Stimulated activated naive CD8-positive, alpha-beta T cell treated with anti-CD3 and anti-CD28 coated beads, Interleukin-15, Interleukin-2, amounts not matched to agents 100 U/mL and 50 U/mL, for 24 hours (primary cell): ENCODE measurements at places on chromosomes 12 and 14.

DNA sequence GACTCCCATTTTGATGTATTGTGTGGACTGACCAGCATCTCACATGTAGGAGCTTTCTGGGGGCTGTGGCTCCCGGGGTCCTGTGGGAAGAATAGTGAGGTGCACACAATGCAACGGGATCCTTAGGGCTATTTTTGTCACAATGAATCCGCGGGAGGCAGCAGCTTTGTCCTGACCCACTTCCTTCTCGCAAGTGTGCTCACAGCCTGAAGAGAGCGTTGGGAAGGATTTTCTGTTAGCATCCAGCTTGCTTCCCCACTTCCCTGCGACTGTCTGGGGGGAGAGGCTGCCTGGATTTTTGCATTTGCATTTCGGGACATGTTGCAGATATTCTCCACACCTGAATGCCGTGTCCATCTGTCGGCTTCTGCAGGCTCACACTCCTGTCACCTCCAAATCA, 31.9 kb downstream of the FZD10 start:
- DNase-seq, result no peak

DNA sequence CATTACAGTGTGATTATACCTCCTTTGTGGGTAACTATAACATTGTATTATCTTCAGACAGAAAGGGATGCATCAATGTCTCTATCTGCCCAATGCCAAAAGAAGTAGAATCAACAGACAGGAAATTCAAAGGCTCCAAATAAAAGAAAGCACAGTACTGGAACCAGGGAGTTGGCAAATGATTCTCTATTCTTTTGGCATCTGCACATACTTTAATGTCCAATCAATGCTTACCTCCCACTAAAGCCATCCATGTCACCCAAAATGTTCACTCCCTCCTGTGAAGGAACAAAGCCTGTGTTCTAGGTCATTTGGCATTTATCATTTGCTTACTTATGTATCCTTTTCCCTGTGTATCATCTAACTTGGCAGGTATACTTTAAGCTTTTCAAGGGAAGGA, 36.7 kb downstream of the KIF21A start:
- no peak for DNase-seq

- DNase-seq, result no peak
Observed at GRCh38 chr12:95942101-95942523, 302 bp downstream of the CCDC38 start.

- DNase-seq, result no peak
Observed at GRCh38 chr14:24160499-24160849, 591 bp upstream of the IRF9 start.

DNA sequence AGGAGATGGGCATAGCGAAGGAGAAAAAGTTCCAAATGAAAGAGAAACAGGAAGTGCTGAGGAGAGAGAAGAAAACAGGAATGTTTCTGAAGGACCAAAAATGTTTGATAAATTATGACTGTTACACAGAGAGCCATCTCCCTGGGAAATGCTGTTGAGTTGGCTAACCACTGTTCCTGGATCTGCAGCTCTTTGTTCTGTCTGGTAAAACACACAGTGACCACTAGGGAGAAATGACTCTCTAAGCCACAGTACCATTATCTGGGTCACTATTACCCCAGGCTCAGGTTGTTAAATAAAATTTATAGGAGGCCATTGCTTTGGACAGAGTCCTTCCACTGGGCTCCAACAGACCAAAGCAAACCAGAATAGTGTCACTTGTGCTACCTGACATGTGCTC, 219.3 kb downstream of the CRADD start:
- no peak for DNase-seq

GRCh38 chr12:89225808-89226411, 126.4 kb downstream of the DUSP6 start:
- DNase-seq, result no peak

- DNase-seq, result no peak
Observed at GRCh38 chr14:60589442-60589841, 59.8 kb downstream of the SIX1 start.

DNA sequence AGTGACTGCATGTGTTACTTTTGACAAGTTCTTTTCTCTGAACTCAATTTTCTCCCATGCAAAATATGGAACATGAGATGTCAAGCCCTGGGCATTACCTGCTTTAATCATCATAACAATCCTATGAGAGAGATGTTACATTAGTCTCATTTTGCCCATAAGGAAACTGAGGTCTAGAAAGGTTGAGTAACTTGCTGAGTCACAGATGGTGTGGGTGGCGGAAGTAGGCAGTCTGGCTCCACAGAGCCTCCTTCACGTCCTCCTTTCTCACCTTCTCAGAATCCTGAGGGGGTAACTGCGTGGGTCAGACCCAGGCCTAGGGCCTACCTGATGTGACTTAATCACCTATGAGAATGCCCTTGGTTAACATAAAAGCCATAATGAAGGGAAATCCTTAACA, 50.7 kb downstream of the TMTC1 start:
- no peak for DNase-seq

- no peak for DNase-seq
Observed at GRCh38 chr14:50974118-50974517, 29.8 kb upstream of the PYGL start.

- DNase-seq, result no peak
Observed at GRCh38 chr12:45671254-45671653, 58.3 kb upstream of the ARID2 start.

GRCh38 chr14:101774006-101774795, 12.7 kb downstream of the PPP2R5C start:
- DNase-seq, result no peak

DNA sequence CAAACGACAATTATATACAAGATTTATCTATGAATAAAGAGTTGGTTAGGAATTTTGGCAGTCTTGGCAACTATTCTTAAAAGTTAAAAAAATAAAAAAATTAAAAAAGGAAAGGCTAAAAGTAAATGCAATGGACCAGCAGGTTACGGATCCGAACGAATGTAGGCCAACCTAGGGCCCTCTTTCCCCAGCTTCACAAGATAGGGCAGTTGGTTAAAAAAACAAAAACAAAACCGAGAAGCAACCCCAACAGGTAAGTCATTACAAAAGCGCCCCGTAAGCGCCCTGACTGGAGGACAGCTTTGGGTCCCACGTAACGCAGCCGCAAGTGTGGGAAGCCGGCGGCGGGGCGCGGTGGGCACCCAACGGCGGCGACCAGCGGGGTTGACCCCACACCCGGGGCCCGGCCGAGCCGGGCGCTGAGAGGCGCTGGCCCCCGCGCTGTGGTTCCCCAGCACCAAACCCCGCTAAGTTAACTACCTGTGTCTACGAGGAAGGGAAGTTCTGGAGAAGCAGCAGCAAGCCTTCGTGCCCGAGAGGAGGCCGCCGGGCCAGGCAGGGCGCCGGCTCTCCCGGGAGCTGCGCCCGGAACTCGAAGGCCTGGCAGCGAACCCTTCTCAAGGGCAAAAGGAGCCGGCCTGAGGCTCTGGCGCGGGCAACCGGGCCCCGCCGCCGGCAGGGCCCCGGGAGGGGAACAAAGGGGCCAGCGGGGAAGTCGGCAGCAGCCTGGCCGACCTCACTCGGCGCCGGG, 882 bp downstream of the HECTD1 start:
- peak; percentile 66 for DNase-seq

GRCh38 chr12:101764051-101764792, 25.0 kb upstream of the SYCP3 start:
- no peak for DNase-seq

- DNase-seq, result no peak
Observed at GRCh38 chr12:21634245-21634644, 23.4 kb downstream of the LDHB start.

DNA sequence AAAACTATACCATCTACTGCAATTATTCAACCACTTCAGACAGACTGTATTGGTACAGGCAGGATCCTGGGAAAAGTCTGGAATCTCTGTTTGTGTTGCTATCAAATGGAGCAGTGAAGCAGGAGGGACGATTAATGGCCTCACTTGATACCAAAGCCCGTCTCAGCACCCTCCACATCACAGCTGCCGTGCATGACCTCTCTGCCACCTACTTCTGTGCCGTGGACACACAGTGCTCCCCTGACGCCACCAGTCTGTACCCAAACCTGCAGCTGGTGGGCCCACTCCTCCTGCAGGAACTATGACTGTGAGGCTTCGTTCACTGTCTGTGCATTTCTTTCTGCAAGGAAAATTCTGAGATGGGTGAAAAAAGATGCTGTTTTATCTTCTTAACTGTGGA, 284.7 kb downstream of the DAD1 start:
- DNase-seq, result no peak

DNA sequence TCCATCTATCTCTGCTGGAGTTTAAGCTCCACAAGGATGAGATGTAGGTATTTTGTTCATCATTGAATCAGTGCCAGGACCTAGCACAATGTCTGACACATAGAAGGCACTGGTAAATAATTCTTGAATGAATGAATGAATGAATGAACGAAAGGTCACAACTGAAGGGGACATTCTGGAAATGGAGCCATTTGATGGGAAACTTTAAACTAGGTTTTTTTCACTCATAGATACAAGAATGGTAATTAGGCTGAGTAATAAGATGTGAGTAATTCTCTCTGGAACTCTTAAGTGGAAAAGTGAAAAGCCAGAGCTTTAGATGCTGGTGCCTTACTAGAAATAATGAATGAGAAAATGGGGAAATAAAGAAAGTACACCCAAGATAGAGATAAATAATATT, 44.3 kb downstream of the SCN8A start:
- DNase-seq, result no peak

GRCh38 chr14:69882915-69883314, 3.7 kb downstream of the SMOC1 start:
- no peak for DNase-seq

DNA sequence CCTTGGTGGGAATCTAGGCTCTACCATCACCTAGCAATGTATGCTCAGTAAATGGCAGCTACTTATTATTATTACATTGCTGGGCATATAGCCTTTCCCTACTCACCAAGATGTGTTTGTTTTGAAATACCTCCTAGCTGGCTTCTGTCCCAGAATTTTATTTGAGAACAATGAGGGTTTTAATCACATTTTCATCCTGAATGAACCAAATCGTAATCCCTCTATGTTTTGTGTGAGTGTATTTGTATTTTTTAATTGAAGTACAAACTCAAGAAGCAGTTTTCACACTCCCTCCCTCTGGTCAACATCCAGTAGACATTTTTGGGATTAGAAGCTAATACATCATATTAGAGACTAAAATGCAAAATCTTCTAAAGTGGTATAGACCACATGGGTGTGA, 7.6 kb downstream of the SLC7A8 start:
- no peak for DNase-seq

DNA sequence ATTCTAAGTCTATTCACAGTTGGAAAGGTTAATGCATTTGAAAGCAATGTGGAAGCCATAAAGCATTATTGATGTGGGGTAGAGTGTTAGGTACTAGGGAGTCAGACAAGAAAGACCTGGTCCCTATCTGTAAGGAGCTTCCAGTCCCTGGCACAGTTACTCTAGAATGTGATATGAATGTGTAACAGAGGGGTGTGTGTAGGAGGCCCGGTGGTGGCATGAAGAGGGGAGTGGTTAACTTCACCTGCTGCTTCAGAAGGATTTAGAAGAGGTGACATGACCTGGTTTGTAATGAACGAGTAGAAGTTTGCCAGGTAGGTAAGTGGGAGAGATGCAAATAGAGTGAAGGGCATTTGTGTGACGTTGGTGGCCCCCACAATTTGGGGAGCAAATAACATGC, 15.1 kb upstream of the GALNT6 start:
- no peak for DNase-seq

DNA sequence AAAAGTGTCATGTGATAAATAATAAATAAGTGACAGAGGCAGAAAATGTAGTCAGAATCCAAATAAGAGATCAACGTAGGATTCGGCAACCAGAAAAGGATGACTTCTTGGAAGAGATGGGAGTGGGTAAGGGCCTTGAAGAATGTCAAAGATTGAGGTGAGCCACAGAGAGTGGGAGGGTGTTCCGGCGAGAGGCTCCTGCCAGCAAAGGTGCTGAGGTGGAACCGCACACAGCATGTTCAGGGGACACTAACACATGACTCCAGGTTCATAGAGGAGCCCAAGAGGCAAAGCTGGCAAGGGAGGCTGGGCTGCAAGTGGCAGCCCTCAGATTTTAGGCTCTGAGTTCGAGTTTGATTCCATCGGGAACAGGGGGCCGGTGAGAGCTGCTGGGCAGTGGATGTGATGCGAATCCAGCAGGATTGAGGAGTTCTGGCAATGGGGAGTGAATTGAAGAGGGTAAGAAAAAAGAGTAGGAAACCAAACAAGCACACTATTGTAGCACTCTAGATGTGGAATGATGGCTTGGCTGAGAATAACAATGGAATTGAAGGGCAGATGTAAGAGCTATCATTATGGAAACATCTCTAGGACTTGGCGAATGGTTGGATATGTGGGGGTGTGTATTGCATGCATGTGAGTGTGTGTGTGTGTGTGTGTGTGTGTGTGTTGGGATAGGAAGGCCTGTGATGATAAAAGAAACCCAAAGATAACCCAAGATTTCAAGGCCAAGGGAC, 36.5 kb downstream of the LRRC74A start:
- no peak for DNase-seq
